ENCODE measurements at places on chromosomes 6 and 20.

DNA sequence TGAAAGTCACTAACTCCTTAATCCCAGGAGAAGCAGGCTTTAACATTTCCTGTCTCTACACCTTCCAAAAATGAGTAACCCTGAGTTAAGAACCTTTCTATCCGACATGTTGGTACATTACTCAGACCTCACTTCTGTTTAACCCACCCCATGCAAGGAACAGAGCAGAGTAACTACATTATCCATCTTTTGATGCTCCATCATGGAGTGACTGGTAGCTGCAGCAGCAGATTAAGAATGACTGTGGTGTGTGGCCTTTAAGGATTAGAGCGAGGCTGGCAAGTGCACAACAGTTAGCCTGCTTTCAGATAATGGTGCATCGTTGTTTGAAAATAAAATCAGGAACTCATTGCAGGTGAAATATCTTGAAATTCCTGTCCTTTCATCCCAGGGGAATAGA, 2.0 kb downstream of the TRAF3IP2 start:
- no peak overlapping the region for H3K27ac ChIP-seq
- H3K36me3 ChIP-seq: peaks cover 20% of the 10 kb centered on the region
- H3K27me3 ChIP-seq: no peaks in the 10 kb centered on the region
- no peak for DNase-seq

- H3K36me3 ChIP-seq: no peaks in the 10 kb centered on the region
- peak overlapping the region; percentile 26 for H3K4me3 ChIP-seq
- no peak for DNase-seq
- H3K27me3 ChIP-seq: no peaks in the 10 kb centered on the region
- H3K27ac ChIP-seq: no peak overlapping the region
Measured at GRCh38 chr6:110355727-110356126, 2.4 kb downstream of the METTL24 start.

- peak overlapping the region; percentile 86 for H3K4me3 ChIP-seq
- no peaks in the 10 kb centered on the region for H3K27me3 ChIP-seq
- peaks cover 11% of the 10 kb centered on the region for H3K4me1 ChIP-seq
- H3K27ac ChIP-seq: peak overlapping the region; percentile 91
Measured at GRCh38 chr20:32189691-32190615, 17.6 kb downstream of the PLAGL2 start.

GRCh38 chr6:169972101-169972651, 220.8 kb downstream of the ERMARD start:
- no peak overlapping the region for H3K27ac ChIP-seq
- H3K36me3 ChIP-seq: no peaks in the 10 kb centered on the region
- no peak overlapping the region for H3K4me3 ChIP-seq
- DNase-seq: no peak

DNA sequence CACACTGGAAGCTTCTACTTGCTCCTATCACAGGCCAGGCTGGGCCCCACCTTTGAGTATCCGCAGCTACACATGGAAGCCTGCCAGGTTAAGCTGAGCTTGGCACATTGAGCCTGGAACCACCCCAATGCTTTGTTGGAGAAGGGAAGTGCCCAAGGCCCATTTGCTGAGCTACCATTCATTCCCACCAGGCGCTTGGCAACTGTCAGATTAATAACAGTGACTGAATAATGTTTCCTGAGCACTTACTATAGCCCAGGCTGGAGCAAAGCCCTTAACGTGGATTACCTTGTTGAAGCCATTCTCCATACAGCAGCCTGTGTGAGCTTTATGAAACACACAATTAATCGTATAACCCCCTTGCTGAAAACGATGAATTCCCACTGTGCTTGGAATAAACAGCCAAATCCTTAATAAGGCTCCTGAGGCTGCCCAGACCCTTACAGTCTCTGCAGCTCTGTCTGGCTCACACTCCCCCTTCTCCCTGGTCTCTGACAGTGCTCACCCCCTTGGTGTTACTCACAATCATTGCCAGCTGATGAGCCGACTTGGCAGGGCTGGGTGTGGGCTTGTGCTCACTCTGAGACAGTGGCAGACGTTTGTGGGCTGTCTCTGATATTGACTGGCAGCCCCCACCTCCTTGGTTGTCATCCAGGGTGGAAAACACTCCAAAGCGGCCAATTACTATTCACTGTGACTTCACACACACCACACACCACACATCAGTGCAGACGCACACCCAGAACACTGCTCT, 357.1 kb downstream of the MAFB start:
- H3K36me3 ChIP-seq: no peaks in the 10 kb centered on the region
- H3K27me3 ChIP-seq: peaks cover 50% of the 10 kb centered on the region
- H3K27ac ChIP-seq: no peak overlapping the region
- no peak for DNase-seq
- no peak overlapping the region for H3K4me3 ChIP-seq

DNA sequence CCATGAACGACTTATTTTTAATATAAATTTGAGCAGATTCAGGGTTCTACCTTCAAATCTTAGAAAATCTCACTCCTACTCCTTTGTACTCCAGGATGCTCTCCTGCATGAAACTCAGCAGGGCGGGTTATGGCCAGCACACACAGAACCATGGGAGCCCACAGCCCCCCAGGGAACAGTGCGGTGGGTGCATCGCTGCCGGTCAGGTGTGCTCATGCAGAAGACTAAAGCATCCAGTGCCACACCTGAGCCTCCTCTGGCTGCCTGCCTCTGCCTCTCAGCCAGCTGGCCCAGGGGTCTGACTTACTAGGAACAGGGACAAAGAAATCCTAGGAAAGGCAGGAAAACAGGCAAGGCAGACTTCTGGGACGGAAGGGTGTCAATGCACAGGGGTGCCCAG, 31.8 kb downstream of the EZR start:
- H3K36me3 ChIP-seq: peaks cover 67% of the 10 kb centered on the region
- H3K27ac ChIP-seq: peak overlapping the region; percentile 26
- H3K27me3 ChIP-seq: no peaks in the 10 kb centered on the region
- peaks cover 49% of the 10 kb centered on the region for H3K4me1 ChIP-seq
- DNase-seq: no peak

DNA sequence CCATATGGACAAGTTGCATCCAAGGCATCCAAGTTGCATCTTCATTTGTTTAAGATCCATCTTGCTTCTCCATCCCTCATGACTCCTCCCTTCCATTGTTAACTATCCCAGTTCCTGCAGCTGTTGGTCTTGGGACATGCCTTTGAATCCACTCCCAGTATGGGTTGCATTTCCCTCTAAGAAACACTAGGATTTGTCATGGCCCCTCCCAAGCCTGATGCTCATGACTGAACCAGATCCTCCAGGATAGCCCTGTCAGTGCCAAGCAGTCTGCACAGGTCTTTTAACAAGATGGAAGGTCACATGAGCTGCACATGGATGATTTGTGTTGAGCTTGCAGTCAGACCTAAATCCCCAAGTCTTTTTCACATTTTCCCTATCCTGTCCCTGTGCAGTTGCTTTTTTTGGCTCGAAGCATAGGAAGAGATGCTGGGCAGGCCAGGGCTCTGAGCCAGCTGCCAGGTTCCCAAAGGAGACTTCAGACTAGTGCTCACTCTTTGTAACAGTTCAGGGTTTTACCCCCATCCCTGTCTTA, 4.2 kb downstream of the PPP2R5D start:
- peaks cover 59% of the 10 kb centered on the region for H3K4me1 ChIP-seq
- H3K4me3 ChIP-seq: no peak overlapping the region
- H3K27me3 ChIP-seq: no peaks in the 10 kb centered on the region

- H3K27ac ChIP-seq: no peak overlapping the region
- H3K4me1 ChIP-seq: peaks cover 16% of the 10 kb centered on the region
- peak overlapping the region; percentile 42 for H3K4me3 ChIP-seq
- peaks cover 27% of the 10 kb centered on the region for H3K27me3 ChIP-seq
Measured at GRCh38 chr6:133241901-133242636, 912 bp downstream of the EYA4 start.

GRCh38 chr20:44017905-44018258, 103.2 kb downstream of the TOX2 start:
- peaks cover 11% of the 10 kb centered on the region for H3K27me3 ChIP-seq
- H3K4me1 ChIP-seq: peaks cover 39% of the 10 kb centered on the region
- H3K4me3 ChIP-seq: no peak overlapping the region
- no peak overlapping the region for H3K27ac ChIP-seq
- no peaks in the 10 kb centered on the region for H3K36me3 ChIP-seq
- DNase-seq: no peak

DNA sequence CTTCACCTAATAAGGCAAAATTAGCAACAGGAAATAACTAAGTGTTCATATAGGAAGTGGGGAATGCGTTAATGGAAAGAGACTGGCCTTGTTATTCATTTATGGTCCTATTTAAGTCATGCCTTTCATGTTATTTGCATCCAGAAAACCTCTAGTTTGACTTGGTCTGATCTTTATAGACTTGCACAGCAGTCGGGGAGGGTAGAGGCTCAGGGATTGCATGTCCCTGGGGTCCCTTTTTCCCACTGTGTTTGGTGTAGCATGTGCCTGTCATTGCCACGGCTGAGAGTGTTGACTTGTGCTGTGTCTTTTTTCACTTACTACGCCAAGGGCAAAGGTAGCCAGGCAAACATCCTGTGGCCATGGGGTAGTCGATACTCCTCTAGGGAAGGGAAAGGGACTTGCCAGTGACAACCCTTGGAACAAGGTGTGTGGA, 105.4 kb upstream of the RIN2 start:
- H3K4me3 ChIP-seq: no peak overlapping the region
- H3K27ac ChIP-seq: no peak overlapping the region
- H3K27me3 ChIP-seq: peaks cover 5% of the 10 kb centered on the region
- H3K36me3 ChIP-seq: no peaks in the 10 kb centered on the region
- DNase-seq: no peak

GRCh38 chr6:168370310-168370991, 50.9 kb upstream of the DACT2 start:
- DNase-seq: peak; percentile 17
- no peaks in the 10 kb centered on the region for H3K36me3 ChIP-seq
- peaks cover 3% of the 10 kb centered on the region for H3K4me1 ChIP-seq
- no peak overlapping the region for H3K4me3 ChIP-seq

DNA sequence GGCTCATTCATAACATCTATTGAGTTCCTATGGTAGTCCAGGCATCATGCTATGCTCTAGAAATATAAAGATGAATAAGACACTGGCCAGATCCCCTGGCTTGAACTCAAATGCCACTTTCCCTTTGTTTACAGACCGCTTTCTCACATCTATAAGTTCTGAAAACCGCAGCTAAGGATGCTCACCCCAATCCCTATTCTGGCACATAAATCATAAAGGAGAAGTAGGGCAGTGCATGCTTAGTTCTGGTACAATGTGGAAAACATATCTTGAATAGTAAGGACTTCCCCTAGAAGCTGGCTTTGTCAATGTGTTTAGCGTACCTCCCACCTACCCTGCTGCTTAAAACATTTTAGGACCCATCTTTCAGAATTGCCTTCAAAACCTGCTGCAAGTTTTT, 26.4 kb downstream of the MRS2 start:
- H3K27ac ChIP-seq: no peak overlapping the region
- H3K27me3 ChIP-seq: no peaks in the 10 kb centered on the region
- H3K36me3 ChIP-seq: peaks cover 44% of the 10 kb centered on the region
- H3K4me1 ChIP-seq: peaks cover 1% of the 10 kb centered on the region
- no peak for DNase-seq
- no peak overlapping the region for H3K4me3 ChIP-seq

DNA sequence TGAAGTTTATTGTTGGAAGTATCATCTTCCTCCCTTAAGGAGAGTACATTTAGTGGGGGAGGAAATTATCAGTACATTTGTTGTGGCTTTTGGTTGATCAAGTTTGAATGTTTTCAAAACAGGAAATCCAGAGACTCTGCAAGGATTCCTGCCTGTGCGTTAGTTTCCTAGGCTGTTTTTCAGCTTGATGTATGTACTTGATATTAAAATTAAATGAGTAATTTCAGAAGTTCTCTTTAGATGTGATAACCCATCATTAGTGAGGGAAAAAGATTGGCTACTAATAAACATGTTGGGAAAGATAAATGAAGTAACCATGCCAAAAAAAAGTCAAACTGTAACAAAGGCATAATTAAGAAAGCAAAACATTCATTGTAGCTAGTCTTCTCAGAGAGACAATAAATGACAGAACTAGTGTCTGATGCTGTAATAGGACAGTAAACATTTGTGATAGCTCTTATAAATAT, 88.0 kb upstream of the TULP1 start:
- no peak for DNase-seq
- H3K36me3 ChIP-seq: peaks cover 33% of the 10 kb centered on the region

- no peak overlapping the region for H3K4me3 ChIP-seq
- no peaks in the 10 kb centered on the region for H3K4me1 ChIP-seq
- no peaks in the 10 kb centered on the region for H3K27me3 ChIP-seq
Measured at GRCh38 chr6:140541288-140541687, 1166.8 kb upstream of the CITED2 start.

DNA sequence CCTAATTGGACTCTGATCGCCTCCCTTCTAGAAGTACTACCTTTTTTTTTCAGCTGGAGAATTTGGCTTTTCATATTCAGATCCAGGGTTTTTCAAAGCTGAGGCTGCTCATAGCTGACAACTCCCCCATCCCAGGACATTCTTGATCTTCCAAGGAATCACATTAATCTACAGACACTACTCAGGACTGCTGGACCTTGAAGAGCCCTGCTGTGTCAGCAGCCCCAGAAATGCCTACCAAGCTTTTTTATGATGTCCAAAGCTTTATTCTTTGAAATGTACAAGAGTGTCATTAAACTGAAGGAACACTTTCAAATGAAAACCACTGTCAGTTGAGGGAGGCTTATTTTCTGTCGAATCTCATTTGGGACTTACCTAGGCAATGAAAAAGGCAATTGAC, 704.1 kb downstream of the PTPRT start:
- H3K27me3 ChIP-seq: peaks cover 3% of the 10 kb centered on the region
- no peak for DNase-seq
- H3K36me3 ChIP-seq: no peaks in the 10 kb centered on the region
- no peak overlapping the region for H3K27ac ChIP-seq
- no peaks in the 10 kb centered on the region for H3K4me1 ChIP-seq
- no peak overlapping the region for H3K4me3 ChIP-seq

DNA sequence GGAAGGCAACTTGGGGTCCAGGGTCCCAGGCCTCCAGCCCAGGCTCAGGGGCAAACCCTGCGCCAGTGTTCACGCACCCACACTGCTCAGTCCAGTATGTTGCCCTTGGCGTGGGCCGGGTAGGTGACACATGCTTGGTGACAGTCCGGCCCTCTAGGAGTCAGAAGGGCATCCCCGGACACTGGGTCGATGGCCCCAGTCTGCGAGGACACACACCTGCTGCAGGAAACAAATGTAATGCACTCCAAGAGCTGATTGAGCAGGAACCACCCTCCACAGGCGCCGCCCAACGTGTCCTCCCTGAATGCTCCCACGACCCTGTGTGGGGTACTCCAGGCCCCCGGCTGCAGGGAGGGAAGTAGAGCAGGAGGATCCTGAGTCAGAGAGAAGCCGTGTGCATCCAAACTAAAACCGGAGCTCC, 160.7 kb downstream of the DLL1 start:
- no peak for DNase-seq
- H3K27ac ChIP-seq: no peak overlapping the region
- H3K4me1 ChIP-seq: peaks cover 6% of the 10 kb centered on the region
- no peaks in the 10 kb centered on the region for H3K27me3 ChIP-seq

DNA sequence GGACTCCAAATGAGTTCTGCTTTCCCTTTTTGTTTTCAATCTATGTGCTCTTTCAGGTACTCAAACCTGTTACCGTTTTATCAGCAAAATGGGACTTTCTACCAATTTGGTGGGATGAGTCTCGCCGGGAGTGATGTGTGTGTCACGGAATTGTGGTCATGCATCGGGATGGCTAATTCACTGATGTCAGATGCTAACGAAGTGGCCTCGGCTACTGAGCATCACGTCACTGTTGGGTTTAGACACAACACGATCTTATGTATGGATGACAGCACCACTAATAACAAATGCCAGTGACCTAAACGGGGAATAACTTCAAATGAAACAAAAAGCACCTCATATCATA, 1.6 kb upstream of the PCK1 start:
- no peaks in the 10 kb centered on the region for H3K4me1 ChIP-seq
- no peak overlapping the region for H3K27ac ChIP-seq
- no peak overlapping the region for H3K4me3 ChIP-seq
- DNase-seq: no peak

Data from naive thymus-derived CD8-positive, alpha-beta T cell (primary cell).